Ureter (tissue), 1 donor: ENCODE measurements at places on chromosomes 2 and 18.

GRCh38 chr2:74199275-74199701, 873 bp downstream of the MTHFD2 start:
- DNase-seq, result no peak

DNA sequence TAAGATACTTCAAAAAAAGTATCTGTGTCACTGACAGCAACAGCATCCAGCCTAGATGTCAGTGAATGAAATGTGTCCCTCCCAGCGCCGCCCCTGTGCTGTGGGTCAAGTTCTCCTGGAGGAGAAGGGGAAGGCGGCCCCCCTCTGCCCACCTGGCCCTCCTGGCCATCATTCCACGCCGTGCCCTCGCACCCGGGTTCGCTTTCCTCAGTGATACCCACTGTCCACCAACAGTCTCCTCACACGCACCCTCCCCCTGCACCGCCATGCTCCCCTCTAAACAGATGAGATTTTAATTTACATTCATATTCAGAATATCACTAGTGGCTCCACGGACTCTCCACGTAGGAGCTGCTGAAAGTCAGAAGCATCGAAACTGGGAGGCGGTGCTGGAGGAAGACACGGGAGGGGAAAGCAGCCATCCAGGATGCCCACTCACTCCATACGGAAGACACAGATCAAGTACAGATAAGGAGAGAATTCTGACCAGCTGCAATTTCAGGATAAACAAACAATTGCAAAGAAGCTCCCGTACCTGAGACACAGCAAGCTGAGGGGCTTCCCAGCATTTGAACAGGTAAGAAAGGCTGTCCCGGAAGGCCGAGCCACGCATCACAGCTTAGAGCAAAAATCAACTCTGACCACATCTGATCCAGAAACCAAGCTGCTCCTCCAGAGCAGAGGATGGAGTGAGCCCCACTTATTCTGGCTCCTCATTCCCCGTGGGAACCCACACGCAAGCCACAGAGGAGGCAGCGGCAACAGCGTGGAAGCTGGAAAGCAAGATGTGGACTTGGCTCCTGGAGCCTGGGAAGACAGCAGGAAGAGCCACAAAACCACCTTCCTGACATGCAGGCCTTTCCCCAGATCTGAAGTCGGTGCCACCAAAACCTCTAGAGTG, 49.7 kb downstream of the PXDN start:
- DNase-seq, result peak; percentile 27

DNA sequence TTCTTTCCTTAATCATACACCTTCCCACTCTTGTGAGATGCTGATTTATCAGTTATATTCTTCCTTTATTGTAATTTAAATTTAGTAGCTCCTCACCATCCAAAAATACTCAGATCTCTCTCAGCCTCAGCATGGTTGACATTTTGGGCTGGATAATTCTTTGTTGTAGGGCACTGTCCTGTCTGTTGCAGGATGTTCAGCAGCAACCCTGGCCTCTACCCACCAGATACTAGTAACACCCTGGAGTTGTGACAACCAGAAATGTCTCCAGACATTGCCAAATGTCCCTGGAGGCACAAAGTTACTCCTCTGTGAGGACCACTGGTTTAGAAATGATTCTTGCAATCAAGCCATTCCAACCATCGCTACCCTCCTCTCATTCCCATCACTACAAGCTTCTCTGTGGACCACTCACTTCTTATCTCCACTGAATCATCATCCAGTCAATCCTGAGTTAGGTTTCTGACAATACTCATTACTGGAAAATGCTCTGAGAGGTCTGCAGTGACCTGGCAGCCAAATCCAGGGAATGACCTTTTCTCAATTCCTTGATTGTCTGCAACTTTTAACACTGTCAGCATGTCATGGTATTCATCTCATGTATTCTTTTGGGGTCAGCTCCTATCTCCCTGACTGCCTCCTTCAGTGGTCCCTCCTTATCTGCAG, 43.3 kb downstream of the OSBPL6 start:
- no peak for DNase-seq

GRCh38 chr2:174752403-174753037, 11.8 kb downstream of the CHRNA1 start:
- no peak for DNase-seq

DNA sequence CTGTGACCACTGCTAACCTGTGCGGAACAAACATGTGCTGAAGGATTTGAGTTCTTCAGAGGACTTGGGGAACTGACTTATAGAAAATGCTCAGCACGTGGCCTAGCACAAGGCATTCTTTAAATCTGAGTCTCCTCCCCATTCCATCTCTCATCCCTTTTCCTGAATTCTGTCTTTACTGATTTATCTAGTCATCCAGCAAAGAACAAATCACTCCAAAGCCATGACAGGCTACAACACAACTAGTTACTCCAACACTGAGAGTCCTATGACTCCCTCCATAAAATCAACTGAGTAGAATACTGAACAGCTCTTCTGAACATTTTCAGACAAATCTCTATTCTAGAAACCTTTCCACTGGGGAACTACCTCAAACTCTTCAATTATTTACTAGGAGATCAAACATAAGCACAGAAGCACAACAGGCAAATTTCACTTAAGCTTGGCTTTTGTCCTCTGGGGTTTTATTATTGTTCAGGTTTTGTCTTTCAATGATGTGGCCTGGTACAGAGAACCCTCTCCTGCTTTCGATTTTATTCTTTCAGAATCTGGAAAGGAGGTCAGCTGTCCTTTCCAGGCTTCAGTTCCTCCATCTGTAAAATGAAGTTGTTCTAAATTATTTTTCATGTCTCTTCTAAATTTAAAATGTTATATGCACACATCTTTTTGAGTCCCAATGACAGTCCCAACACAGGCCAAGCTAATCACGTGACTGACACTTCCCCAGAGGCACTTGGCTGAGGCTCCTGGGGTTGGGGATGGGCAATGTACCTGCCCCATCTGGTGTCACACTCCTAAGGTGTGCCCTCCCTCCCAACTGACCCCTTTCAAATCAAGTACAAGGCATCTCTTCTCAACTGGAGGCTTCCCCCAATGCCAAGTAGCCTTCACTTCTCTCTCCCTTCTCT, 31.8 kb downstream of the RNU4ATAC start:
- no peak for DNase-seq

GRCh38 chr2:54471221-54471711, 15.1 kb downstream of the SPTBN1 start:
- no peak for DNase-seq

DNA sequence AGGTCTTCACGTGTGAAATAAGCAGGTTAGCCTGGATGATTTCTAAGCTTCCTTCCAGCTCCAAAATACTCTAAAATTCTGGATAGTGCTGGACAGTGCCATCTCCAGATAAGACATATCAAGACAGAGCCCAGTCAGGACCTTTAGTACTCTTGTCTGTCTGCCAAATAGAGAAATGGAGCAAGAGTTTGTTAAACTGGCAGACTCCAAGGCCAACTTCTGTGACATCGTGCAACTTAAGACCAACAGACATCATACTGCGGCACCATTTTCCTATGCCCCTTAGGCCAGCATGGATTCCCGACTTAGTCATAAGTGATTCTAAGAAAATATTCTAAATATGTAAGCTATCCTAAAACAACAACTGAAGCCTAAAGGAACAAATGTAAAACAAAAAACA, 118.6 kb downstream of the RBMS1 start:
- DNase-seq, result no peak

GRCh38 chr2:39433586-39434195, 3.4 kb downstream of the MAP4K3 start:
- DNase-seq, result no peak

GRCh38 chr2:177334940-177335543, 57.5 kb upstream of the AGPS start:
- DNase-seq, result no peak

DNA sequence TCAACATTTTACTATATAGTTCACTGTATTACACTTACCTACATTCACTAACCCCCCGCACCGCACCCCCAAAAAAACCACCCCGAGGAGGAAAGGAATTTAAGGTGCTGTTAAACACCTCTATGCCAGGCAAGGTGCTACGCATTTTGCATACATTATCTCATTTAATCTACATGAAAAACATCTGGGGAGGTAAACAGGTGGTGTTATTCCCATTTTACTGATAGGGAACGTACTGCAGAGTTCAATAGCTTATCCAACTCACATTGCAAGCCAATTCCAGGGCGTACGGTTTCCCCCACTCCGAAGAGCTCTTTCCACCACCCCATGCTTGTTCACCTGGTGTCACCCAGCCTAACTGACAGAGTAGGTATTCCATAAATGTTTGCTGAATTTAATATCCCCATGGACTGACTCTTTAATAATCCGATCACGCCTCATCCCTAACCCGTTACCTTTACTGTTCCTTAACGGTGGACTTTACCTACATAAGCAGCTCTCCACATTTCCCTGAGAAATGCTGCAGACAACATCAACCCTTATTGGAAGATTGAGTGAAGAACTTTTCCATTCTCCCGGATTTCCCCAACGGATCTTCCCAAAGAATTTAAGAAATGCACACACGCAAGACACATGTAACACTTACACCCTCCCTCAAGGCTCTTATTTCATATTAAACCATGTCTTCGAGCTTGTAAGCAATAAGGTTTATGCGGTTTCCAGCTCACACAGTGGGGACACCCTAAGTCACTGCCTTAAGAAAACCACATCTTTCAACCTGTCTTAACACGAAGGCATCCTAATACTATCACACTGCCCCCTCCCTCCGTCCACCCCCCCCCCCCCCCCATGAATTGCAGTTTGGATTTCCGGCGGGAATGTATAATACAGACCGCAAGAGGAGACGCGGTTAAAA, 1.2 kb downstream of the RAPH1 start:
- DNase-seq, result no peak

DNA sequence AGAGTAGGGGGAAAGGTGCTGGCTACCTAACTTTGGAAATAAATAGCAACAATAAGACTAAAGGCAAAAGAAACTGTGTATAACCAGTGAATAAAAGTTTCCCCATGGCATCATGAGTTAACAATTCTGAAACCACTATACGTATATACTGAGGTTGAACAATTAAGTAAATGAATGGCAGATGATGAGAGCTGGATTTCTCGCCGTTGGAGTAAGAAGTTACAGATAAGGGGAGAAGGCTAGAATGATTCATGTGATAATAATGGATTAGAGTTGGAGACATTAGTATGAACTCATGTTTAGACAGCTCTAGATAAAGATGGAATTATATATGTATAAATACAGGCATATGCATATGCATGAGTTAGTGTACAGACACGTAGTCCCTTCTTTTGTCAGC, 152.7 kb downstream of the UBR3 start:
- no peak for DNase-seq

DNA sequence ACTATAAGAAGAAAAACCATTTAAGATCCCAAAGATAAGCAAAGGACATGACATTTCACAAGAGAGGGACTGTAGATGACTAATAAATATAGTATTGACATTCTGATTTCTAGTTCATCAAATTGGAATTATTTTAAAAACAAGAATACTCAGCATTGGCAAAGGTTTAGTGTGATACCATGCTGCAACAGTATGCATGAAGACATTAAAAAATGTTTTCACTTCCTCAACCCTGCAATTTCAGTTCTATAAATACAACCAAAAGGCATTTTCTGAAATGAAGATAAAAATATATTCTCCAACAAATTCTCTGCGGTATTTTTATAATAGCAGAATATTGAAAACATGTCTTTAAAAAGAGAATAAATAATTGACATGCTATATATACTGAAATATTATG, 2.1 kb downstream of the C2orf81 start:
- no peak for DNase-seq

DNA sequence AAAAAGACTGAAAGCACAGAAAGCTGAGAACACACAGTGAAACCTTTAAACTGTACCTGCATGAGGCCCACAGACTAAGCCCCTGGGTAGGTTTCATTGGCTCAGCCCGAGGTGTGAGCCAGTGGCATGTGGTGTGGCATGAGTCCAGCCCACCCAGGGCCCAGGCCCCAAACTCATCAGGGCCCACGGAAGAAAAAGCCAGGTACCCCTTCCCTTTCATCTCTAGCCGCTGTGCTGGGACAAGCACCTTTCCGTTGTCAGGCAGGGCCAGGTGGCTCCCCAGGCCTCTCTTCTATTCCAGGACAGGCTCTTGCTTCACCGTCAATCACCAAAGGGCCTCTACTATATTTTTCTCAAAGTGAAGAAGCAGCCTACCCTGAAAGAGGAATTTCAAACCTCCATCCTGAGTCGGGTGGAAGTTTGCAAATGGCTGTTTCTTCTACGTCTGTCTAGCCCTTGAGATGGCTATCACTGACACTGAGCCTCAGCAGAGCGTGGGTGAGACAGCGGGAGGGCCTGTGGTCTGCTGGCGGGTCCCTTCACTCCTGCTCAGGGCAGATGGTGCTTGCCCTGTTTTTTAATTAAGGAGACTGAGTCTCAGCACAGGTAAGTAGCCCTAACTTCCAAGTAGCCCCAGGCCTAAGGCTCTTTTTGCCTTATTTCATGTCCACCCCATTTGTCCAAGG, 8.6 kb downstream of the DNAJB2 start:
- no peak for DNase-seq

DNA sequence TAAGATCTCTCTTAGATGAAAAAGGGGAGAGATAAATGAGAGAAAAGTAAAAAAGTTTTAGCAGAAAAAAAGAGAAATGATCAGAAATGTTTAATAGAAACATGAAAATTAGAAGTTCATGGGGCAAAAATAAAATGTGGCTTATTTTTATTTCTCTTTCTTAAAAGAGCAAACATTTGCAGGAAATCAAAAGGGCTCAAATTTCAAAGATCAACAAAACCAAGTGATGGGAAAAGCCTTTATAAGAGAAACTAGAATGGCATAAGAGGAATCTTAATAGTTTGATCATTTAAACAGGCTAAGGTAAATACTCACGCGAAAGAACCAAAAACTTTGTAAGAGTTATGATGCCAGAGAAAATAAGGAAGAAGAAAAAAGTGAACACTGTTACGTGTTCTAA, 23.3 kb upstream of the DAW1 start:
- DNase-seq, result no peak

DNA sequence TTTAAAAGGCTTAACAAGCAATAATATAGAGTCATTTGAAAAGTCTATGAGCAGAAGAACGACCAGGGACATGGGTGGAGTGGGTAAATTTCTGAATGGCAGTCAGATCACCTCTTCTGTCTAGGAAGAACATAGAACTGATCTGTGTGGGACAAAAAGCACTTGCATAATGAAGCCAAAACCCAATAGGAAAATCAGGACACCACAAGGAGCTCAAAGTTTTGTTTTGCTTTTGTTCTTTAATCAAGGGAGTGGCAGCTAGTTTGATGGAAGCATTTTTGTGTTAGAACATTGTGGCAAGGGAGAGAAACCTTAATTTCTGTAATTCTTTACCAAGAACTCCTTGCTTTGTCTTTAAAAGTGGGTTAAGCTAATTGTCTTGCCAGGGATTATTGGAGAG, 240.2 kb upstream of the TANK start:
- DNase-seq, result no peak

GRCh38 chr18:35158728-35159450, 81.9 kb upstream of the ZNF397 start:
- no peak for DNase-seq
